ENCODE measurements at places on chromosomes 4 and X.

GRCh38 chrX:69068301-69069085 lies 96.8 kb downstream of the PJA1 start:
- DNase-seq: no peak

DNA sequence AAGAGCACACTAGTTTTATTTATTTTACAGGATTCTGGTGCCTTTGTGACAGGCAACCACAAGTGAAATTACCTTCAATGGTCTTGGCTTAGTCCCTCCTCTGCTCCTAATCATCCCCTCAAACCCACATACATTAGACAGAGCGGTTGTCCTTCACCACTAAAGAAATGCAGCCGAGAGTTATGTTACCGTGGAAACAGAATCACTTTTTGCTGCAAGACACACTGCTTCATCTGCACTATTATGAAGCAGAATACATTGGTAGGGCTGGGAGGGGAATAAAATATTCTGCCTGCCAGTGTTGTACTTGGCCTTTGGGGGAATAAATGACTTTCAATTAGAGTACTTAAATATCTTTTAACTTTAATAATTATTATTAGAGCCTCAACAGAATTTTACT lies 75.2 kb downstream of the ARHGEF38 start:
- no peak for DNase-seq

- no peak for DNase-seq
Observed at GRCh38 chr4:159425737-159426305, 322.9 kb downstream of the RAPGEF2 start.

DNA sequence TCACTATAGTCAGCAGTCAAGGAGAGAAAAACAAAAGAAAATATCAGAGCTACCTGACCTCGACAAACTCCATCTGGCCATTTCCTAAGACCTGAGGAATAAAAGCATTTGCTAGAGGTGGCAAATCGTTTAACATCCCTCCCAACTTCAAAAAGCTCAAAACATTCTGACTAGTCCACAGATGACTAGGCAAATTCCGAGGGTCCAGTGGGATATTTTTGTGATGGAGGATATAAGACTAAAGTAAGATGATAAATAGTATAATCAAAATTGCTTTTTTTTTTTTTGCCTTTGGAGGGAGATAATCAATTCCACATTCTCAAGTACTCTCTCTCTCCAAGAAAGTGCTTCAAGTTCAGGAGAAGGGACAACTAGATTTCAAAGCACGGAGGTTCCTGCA lies 119.1 kb upstream of the ETNPPL start:
- DNase-seq: no peak

GRCh38 chr4:2283199-2283711 lies 21.3 kb upstream of the MXD4 start:
- DNase-seq: no peak

DNA sequence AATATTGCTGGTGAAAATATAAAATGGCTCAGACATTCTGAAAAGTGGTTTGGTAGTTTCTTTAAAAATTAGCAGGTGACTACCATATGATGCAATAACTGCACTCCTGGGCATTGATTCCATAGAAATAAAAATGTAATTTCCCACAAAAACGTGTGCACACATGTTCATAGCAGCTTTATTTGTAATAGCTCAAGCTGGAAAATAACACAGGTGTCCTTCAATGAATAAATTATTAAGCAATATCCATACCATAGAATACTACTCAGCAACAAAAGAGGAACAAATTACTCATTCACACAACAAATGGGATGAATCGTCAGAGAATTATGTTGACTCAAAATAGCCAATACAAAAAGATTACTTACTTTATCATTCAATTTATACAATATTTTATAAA lies 893.7 kb upstream of the SLIT2 start:
- no peak for DNase-seq

- DNase-seq: no peak
Observed at GRCh38 chr4:184757810-184758209, 23.9 kb upstream of the CENPU start.

DNA sequence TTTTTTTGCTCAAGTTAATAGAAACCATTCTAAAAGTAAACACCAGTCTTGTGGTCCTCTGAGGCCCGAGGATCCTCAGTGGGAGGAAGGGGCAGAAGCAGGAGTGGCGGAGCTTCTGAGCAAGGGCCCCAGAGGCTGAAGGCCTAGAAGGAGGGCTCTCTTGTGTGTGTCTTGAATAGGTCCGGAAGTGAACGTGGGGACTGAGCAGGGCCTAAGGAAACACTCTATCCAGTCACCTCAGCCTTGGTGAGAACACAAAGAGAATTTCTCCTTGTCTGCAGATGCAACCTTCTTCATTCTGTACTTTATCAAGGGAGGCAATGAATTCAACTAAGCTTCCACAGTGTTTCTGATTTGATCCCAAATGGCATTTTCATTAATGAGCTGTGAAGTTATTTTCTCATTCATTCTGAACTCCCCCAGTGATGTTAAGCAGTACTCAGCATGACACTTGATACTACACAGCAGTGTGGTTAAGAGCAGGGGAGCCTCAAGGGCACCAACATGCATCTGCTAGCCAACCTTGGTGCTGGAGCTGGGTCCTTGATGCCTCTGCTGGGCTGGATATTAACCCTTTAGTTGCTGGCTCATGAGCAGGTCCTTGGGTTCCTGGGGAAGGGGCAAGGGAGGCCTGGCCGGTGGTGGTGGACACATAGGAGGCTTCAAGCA lies 64.7 kb downstream of the RBM47 start:
- no peak for DNase-seq

Measured in GF-D8 (cell line).